NCI-H524 treated with DMSO at 0.1 percent for 48 hours (cell line): ENCODE measurements at places on chromosomes 1 and 21.
A peak's percentile ranks its signal among the peaks of the same experiment; 100 is the strongest.

DNA sequence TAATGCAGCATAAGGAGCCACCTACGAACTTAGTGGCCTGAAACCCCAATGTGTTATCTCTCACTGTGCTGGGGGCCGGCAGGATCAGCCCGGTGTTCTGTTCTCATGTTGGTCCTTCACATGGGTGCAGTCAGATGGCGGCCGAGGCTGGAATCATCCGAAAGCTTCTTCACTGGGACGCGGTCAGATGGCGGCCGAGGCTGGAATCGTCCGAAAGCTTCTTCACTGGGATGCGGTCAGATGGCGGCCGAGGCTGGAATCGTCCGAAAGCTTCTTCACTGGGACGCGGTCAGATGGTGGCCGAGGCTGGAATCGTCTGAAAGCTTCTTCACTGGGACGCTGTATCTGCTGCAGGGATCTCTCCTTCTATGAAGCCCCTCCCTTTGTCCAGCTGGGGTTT, 12.6 kb upstream of the PCBP3 start:
- DNase-seq: no peak

GRCh38 chr1:234260578-234260977, 112.7 kb upstream of the COA6 start:
- no peak for DNase-seq

DNA sequence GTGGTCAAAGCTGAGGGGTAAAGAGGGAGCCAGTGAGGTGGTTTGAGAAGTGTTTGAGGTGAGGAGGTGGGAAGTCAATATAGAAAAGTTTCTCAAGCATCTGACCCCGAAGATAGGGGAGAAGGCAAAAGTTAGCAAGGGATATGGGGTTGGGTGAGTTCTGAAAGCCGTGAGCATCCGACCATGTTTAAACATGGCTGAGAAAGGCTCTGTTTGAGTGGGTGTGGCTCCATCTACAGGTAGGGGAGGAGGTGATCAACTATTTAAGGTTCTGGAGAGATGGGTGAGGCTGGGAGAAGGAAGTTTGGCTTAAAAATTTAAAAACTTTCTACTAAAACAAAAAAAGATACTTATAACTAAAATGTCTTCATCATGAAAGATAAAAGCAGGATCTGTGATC, 273.8 kb downstream of the KCNJ6 start:
- no peak for DNase-seq

GRCh38 chr1:209885403-209886218, 52.4 kb upstream of the SYT14 start:
- no peak for DNase-seq

DNA sequence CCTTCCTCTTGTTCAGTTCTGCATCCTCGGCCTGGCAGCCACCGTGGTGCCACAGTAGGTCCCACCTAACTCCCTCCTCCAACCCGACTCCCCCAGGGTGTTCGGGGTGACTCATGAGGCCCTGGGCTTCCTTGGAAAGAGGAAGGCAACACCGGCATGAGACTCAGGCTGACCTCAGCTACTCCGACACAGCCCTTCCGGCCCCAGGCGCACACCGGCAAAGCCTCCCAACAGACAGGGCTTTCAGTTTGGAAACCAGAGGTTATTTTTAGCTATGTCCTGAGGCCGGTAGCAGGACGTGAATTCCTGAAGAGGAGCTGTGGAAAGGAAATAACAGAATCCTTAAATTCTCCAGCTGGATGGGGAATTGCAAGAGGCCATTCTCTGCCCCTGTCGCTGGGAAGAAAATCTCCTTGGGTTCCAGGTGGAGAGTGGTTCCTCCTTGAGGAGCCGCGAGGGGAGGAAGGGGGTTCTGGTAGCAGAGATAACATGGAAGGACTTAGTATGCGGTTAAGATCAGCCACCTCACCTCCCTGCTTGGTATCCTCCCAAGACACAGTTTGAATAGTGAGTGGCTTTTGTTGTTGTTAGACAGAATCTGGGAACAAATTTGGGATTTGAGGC, 24.4 kb downstream of the PLXNA2 start:
- no peak for DNase-seq

DNA sequence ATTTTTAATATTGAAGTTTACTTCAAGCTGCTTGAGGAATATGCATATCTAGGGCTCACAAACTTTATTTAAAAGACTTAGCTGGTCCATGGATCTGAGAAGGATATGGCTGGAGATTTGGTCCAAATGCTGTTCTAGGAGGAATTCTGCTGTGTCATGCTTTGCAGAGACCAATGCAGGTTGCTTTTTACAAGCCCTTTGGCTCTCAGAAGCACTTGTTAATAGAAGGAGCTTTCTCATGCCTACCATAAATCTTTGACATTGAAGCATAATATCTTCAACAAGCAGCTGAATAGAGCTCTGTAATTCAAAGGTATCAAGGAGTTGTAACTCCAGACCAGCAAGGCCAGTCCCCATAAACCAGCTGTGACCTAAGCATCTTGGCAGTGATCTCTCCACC, 299.1 kb downstream of the HHAT start:
- no peak for DNase-seq

DNA sequence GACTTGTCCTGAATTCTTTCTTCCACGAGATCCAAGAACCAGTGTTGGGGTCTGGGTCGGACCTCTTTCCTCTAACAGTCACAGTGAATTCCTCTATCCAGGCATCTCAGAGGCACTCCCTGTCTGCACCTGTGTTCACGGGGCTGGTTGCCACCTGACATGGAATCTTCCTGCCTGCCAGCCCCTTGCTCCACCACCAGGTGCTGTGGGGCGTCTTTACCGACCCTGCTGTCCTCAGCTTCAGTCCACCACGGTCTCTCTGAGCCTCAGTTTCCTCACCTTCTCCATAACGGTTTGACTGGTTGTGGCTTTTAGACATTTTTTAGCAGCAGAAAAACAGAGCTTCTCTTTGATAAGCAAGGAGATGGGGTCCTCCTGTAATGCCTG, 62.7 kb downstream of the SDC3 start:
- DNase-seq: no peak

GRCh38 chr1:58933599-58933926, 149.7 kb upstream of the JUN start:
- no peak for DNase-seq

DNA sequence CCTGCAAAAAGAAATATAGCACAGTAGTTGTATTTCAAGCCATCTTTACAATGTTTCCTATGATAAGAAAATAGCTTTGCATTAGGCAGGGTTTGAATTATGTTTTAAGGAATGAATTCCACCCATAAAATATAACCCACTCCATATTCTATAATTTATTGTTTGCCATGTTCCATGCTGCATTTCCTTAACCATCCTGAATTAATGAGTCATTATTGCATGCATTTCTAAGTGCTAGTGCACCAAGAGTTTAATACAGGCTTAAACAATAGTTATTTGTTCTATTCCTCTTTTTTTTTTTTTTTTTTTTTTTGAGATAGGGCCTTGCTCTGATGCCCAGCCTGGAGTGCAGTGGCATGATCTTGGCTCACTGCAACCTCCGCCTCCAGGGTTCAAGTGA, 45.2 kb downstream of the MIGA1 start:
- no peak for DNase-seq

DNA sequence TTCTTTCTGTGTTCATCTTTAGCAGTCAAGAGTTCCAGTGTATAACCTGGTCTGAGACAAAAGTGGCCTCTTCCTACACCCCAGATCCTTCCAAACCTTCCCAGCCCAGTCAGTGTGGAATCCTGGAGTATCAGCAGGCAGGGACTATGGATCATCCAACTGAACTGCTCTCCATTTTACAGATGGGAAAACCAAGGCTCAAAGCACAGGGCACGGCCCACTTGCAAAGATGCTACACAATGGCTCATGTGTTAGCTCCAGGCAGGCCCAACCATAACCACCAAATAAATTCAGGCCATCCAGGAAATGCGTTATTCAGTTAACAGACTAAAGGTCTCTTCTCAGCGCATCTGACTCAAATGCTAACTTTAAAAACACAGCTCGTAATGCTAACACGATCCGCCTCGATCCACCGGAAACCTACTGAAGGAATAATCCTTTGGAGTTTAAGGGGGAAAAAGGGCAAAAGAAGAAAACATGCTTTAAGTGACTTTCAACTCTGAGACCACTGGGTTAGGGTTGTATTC, 7.1 kb downstream of the GLIS1 start:
- DNase-seq: no peak

GRCh38 chr21:15400905-15401304, 328.9 kb upstream of the USP25 start:
- no peak for DNase-seq

GRCh38 chr1:3777078-3777547, 4.6 kb downstream of the SMIM1 start:
- DNase-seq: no peak

- no peak for DNase-seq
These were observed 67.3 kb downstream of the ELAVL4 start for GRCh38 chr1:50175719-50176639.

DNA sequence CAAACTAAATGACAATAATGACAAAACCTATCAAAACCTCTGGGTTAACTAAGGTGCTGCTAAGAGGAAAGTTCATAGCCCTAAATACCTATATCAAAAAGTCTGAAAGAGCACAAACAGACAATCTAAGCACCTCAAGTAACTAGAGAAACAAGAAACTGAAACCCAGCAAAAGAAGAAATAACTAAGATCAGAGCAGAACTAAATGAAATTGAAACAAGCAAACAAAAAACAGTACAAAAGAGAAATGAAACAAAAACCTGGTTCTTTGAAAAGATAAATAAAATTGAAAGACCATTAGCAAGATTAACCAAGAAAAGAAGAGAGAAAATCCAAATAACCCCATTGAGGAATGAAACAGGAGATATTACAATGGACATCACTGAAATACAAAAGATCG, 44.8 kb upstream of the KIAA0040 start:
- no peak for DNase-seq

DNA sequence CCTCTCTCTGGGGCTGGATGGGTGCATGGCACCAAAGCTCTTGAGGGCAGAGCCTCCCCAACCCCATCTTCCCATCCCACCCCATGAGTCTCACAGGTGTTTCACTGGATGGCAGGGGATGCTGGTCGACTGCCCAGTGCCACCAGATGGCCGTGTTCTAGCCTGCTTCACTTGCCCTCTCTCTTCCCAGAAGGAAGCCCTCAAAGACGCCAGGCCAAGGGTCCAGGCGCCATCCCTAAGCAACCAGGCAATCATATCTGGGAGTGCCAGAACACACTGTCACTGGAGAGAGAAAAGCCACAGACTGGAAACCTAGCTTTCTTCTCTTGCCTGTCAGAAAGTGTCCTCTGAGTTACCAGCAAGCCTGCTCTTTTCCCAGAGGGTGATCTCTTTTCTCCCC, 26.7 kb downstream of the PIGM start:
- DNase-seq: no peak

GRCh38 chr1:110218739-110219138, 8.6 kb downstream of the KCNC4 start:
- DNase-seq: no peak

- no peak for DNase-seq
These were observed 110.5 kb upstream of the COA6 start for GRCh38 chr1:234262754-234263105.

- no peak for DNase-seq
These were observed 41.3 kb downstream of the TBCE start for GRCh38 chr1:235408503-235408960.

DNA sequence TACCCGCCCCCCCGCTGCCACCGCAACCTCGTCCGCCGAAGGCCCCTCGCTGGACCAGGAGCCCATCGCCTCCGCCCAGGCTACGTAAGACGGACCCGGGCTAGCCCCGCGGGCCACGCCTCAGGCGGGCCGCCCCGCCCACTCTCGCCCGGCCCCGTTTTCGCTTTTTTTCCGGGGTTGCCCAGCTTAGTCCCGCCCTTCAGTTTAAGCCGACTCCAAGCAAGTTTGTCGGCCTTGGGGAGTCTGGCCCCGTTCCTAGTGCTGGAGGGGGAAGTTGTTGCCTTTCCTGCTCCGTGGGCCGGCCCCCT, 3.0 kb downstream of the RUSC1 start:
- no peak for DNase-seq

GRCh38 chr1:180415985-180416633, 86.3 kb downstream of the ACBD6 start:
- peak; percentile 33 for DNase-seq

DNA sequence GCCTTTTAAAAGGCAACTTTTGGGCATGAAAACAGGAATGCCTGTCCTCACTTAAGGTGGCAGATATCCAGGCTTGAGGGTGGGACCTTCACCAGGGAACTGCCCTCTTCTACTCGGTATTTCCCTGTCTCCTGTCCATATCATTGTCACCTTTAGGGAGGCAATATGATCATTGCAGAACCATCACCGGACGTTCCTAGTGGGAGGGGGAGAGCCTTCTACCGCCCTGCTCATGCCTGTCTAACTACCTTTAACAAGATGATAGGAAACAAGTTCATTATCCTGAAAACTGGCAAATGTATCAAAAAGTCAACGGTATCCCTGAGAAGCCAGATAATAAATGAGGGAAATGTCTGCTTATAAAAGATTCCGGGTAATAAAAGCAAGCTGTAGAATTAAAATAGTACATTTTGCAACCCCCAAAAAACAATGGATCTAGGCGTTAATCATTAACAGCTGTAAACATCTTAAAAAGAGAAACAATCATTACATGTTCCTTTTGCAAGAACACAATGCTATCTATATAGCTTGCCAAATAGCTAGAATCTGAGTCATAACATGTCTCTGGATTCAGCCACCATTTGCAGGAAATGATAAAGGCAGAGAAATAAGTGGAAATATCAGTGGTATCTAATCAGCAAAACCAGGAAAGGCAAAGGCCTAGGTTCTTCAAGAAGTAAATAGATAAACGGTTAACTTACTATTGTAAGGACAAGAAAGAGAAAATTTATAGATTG, 852.9 kb upstream of the ADGRL4 start:
- no peak for DNase-seq
